Iris pigment epithelial cell (primary cell): ENCODE measurements at places on chromosomes 3 and 15.

- DNase-seq, result no peak
Measured at GRCh38 chr15:90851114-90851513, 17.3 kb upstream of the FURIN start.

DNA sequence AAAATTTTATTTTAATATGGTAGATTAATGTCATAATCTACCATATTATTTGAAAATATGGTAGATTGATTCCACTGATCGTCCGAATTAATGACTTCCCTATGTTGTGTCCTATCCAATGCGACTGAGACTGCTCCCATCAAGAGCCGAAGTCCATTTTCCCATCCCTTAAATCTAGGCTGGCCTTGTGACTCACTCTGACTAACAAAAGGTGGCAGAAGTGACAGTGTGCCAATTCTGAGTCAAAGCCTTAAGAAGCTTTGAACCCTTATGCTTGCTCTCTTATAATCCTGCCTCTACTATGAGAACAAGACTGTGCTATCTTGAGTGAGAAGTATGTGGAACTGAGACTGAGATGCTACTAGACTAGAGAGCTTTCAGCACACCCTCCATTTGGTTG is 387.2 kb downstream of the ROBO1 start:
- DNase-seq, result no peak

DNA sequence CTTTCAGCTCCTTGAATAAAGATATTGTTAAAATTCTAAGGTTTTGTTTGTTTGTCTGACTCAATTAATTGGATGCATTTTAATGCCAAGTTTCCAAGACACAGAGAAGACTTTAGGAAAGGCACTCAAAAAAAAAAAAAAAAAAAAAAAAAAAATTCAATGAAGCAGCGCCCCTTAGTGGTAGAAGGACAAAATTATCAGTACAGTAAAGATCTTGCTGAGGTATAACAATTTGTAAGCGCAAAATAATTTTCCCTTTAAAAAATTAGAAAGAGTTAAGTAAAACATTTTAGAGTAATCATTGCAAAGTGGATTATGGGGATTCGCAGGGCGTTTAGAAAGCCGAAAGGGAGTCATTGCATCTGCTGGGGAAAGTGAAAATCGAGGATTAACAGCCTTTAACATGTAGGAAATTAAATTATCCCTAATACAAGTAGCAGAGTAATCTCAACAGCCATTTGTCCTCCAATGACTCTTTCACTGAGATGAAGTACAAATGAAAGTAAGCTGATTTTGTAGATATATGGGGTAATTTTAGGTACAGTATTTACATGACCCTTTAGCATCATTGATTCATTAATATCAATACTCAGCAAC is 5.8 kb upstream of the DIS3L start:
- no peak for DNase-seq

DNA sequence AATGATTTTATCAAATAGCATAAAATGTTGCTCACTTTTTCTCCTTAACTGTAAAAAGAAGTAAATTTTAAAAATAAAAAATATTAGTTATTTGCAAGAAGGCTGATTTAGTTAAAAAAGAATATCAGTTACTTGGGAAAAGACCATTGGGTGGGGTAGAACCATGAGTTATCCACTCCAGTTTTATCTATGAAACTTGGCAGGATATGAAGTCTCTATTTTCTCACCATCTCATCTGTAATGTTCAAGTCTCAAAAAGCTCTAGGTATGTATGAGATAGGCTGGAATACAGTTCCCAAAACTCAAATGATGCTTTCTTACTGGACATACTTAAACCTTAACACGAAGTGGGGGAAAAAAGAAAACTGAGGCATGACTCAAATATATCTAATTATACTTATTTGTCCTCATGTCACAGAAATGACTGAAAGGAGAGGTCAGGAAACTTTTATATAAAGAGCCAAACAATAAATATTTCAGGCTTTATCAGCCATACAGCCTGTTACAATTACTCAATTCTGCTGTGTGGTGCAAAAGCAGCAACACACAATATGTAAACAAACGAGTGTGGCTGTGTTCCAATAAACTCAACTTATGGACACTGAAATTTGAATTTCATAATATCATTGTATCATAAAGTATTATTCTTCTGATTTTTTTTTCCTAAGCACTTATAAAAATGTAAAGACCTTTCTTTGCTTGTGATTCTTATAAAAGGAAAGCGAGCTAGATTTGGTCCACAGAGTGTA is 131.8 kb downstream of the TBL1XR1 start:
- DNase-seq, result peak; percentile 31

DNA sequence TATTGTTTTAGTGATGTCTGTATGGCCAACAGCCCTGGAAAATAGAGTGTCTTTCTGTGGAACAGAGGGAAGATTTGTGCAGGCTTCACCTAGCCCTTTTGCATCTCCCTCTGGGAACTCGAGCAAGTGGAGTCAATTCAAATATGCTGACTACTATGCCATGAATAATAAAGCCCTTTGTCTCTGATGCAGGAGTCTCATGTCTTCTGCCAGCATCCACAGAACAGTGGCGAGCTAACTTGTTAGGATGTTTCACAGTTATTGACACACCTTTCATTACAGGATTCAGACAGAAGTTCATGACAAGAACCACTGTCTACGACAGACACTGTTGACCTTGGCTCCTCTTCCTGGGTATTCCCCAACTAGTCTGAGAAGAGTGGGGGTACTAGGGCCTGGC is 15.6 kb upstream of the CCDC54 start:
- DNase-seq, result no peak

GRCh38 chr3:146574173-146574572 is 29.8 kb upstream of the PLSCR1 start:
- DNase-seq, result no peak

GRCh38 chr3:182969277-182969676 is 11.1 kb downstream of the DCUN1D1 start:
- DNase-seq, result peak; percentile 82

- DNase-seq, result peak; percentile 46
Measured at GRCh38 chr15:74340150-74340549, 27.3 kb downstream of the CYP11A1 start.

DNA sequence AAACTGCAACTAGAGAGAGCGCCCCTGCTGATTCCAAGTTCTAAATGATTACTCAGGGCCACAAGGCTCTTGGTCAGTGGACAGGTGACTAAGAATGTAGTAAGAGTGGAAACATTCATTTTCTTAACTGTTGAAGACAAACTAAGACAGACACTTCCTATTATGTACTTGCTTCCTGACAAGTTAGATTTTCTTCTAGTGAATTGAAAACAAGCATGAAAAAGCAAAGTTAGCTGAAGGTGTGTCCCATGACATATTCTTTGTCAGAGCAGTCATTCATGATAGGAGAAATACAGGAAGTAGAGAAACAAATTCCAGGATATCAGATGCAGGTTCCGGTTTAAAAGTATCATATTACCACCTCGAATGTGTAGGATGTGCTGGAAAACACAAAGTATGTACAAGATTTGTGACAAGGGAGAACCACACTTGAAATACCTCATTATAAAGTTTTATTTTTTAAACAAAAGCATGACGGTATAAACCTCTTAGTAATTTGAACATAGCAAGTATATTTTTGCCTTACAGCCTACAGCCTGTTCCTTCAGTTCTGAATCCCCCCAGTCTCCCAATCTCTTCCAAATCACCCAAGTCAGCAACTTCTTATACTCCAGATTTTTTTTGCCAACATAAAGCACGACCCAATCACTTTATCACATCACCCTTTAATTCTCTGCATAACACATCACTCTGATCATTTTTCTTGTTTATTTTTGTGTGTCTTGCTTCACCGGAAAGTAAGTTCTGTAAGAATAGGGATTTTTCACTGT is 6.2 kb downstream of the TSPAN3 start:
- peak; percentile 76 for DNase-seq

- DNase-seq, result no peak
Measured at GRCh38 chr15:65981837-65982626, 112.7 kb downstream of the RAB11A start.

DNA sequence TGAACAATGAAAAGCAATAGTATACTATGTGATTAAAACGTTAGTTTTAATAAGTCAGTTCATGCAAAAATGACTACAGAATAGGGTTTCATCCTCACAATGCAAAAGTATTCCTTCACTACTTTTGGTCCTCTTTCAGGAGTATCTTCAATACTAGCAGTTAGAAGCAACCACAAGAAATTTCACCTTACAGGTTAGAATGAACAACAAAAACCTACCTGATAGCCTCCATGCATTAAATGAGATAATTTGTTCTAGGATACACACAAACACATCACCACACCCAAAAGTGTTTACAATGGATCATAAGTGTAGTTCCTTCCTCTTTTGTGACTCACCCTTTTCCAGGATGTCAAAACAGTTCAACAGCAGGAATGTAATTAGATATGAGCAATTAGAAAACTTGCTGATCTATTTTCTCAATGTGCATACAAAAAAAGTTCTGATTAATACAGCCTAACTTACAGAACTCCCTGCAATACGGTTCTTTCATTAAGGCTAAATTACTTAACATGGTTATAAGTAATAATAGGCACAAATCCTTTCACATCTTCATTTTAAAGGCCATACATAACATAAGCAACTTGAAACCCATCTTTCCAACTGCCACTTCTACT is 21.6 kb downstream of the UACA start:
- peak; percentile 69 for DNase-seq

- DNase-seq, result no peak
Measured at GRCh38 chr15:23671481-23671880, 15.6 kb downstream of the NDN start.

GRCh38 chr3:76694063-76694462 is 345.8 kb upstream of the ROBO2 start:
- DNase-seq, result no peak

- no peak for DNase-seq
Measured at GRCh38 chr3:184042617-184043016, 10.2 kb upstream of the HTR3C start.

GRCh38 chr3:107523289-107523538 is 452 bp downstream of the BBX start:
- no peak for DNase-seq

GRCh38 chr3:128487538-128487812 is 5.5 kb downstream of the GATA2 start:
- no peak for DNase-seq

DNA sequence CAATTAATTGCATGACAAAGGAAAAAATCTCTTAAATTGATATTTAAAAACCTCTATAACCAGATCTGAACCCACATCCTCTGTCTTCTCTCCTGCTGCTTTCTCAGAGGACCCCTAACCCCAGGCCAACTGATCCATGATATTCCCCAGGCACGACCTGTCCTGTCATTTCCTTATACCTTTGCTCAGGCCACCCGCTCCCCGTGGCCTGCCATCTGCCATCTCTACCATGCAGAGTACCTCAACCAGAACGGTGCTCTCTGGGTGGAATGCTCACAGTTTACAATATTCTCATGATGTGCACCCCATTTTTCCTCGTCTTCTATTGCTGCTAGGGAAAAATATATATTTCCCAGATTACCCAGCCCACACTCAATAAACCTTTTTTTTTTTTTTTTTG is 57.7 kb downstream of the ARHGEF3 start:
- no peak for DNase-seq

- peak; percentile 92 for DNase-seq
Measured at GRCh38 chr3:45092132-45093031, 53.8 kb downstream of the CDCP1 start.

DNA sequence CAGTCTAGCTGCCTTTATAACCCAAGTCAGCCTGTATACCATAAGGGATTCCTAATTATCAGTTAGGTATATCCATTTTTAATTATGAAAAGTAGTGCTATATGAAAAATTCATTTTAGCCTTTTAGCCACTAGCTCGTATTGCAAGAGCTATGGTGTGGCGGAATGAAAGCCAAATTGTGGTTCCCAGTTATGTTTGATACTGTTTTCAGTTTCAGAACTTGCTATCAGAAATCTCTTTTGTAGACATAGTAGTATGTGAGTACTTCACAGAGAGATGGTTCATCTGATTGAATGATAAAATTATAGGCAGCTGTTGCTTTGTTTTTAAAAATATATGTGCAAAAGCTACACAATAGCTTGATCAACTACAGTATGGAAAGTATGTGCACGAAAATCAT is 134.6 kb downstream of the SLC25A26 start:
- no peak for DNase-seq

DNA sequence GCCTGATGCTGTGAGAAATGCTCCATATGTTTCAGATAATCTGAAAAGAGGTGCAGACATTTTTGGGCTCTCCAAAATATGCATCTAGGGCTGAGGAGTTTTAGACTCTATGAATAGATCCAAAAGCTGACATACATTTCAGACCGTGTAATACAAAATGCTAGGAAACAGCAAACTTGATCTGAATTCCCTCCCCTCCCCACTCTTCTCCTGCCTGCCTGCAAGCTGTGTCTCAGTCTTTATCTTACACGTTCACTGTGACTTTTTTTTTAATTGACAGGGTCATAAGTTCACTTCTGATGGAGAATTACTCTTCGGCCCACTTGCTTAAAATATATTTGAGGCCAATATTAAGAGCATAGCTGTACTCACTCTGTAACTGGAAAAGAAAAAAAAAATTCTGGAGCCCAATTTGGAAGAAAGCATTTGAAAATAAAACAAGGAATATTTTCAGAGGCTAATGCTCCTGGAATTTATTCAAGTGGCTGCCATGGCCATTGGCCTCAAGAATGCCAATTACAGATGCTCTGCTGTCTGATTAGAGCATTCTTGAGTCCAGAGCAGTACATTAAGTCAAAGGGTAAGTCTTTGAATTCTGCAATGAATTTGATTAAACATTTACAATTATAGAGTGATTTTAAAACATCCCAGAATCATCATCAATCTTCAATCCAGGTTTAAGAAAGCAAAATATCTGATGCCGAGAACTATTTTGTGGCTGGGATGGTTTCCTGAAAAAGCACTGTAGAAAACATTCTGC is 146.2 kb upstream of the SEMA6D start:
- DNase-seq, result no peak

DNA sequence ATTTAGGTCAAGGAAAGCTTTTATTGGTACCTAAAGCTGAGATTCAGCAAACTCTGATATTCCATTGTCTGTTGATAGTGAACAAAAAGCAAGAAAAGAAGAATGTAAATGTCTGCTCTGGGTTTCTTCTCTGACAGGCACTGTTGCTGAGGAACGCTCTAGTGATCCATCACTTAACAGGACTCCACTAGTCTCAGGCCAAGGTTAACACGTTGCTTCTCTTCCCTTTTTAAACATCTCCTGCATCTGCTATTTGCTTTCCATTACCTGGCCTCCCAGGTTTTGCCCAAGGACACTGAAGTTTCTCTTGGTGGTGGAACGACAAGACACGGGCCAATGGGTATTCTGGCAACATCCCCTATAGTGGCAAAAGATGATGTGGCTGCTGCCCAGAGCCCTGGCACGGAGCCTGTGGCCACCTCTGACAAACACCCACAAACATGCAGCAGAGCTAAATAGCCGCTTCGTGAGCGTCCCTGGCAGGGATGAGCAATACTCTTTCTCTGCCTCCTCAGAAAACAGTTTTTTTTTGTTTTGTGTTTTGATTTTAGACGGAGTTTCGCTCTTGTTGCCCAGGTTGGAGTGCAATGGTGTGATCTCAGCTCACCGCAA is 97.8 kb upstream of the AKAP13 start:
- DNase-seq, result peak; percentile 61

- DNase-seq, result peak; percentile 39
Measured at GRCh38 chr3:168865022-168865551, 769.4 kb upstream of the GOLIM4 start.

- DNase-seq, result no peak
Measured at GRCh38 chr3:15523660-15524417, 2.3 kb upstream of the COLQ start.
